ENCODE measurements at places on chromosomes 6 and 20. TPM values are rescaled to one million over a fixed set of nuclear protein-coding genes. Genes with fewer than 3 reads are reported as not detected.

The ETV7 gene
- total RNA-seq: 5.3 TPM

The TRIM15 gene
- not detected for total RNA-seq

The BPIFB4 gene
- not detected for total RNA-seq

The METTL24 gene
- 1.1 TPM for total RNA-seq

The OOEP gene
- not detected for total RNA-seq

GRCh38 chr6:20169786-20170185 is 42.5 kb downstream of the MBOAT1 start:
- DNase-seq: no peak
- no peaks in the 10 kb centered on the region for H3K36me3 ChIP-seq
- no peak overlapping the region for H3K4me3 ChIP-seq
- H3K27ac ChIP-seq: no peak overlapping the region
- no peaks in the 10 kb centered on the region for H3K27me3 ChIP-seq
- H3K4me1 ChIP-seq: peaks cover 6% of the 10 kb centered on the region

GRCh38 chr6:7131390-7131789 is 23.6 kb downstream of the RREB1 start:
- H3K4me1 ChIP-seq: peaks cover 14% of the 10 kb centered on the region
- H3K4me3 ChIP-seq: no peak overlapping the region
- no peak overlapping the region for H3K27ac ChIP-seq
- no peak for DNase-seq
- no peaks in the 10 kb centered on the region for H3K36me3 ChIP-seq
- no peaks in the 10 kb centered on the region for H3K27me3 ChIP-seq

DNA sequence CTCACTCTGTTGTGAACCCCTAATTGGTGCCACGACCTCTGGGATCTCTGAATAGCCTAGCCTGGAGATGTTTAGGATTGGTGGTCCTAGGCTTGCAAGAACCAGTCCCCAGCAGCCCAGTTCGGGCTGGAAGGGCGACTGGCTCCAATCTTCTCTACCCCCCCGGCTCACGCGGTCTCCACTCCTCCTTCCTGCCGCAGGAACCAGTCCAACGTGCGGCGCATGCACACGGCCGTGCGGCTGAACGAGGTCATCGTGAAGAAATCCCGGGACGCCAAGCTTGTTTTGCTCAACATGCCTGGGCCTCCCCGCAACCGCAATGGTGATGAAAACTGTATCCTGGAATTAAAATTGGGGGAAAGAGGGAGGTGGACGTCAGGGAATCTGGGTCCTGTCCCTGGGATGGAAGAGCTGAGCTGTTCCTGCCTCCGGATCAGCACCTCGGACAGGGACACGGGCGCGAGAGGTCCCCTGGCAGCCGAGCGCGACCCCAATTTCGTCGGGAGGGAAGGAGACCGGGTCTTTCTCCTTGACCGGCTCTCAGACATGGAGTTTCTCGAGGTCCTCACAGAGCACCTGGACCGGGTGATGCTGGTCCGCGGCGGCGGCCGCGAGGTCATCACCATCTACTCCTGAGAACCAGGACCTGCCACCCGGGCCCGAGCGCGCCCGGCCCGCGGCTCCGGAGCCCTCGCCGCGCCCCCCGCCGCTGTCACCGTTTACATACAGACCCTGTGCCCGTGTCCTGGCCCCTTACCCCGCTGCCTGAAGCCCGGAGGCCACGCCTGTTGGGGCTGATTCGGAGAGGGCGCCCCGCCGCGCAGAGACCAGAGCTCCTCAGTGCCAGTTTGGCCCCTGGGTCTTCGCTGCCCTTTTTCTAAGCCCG is 28.2 kb downstream of the SLC12A5 start:
- H3K36me3 ChIP-seq: peaks cover 11% of the 10 kb centered on the region
- DNase-seq: peak; percentile 86
- no peak overlapping the region for H3K27ac ChIP-seq
- H3K4me3 ChIP-seq: no peak overlapping the region

- H3K4me1 ChIP-seq: no peaks in the 10 kb centered on the region
- H3K27me3 ChIP-seq: no peaks in the 10 kb centered on the region
- no peak overlapping the region for H3K27ac ChIP-seq
- no peak for DNase-seq
- H3K4me3 ChIP-seq: no peak overlapping the region
- no peaks in the 10 kb centered on the region for H3K36me3 ChIP-seq
These were observed 266.0 kb downstream of the CD83 start for GRCh38 chr6:14383393-14384174.

DNA sequence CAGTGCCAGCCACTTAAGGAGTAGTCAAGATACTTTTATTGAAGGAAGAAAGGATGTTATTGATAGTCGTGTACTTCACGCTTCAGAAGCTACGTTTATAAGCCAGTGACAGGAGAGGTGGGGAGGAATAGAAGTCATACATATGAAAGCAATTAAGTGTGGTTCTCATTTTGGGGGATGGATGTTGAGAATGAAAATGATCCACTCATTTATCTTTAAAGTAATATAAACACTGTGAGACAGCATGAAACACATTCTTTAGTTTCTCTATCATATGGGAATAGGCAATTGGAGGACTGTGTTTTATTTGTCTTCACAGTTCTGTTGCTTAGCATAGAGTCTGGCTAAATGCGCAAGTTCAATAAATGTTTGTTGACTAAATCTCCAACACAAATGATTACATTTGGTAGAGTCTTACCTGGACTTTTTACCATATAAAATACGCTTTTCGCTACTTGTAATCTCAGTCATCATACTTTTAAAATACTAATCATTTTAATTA is 35.2 kb downstream of the AK9 start:
- no peaks in the 10 kb centered on the region for H3K4me1 ChIP-seq
- no peak overlapping the region for H3K4me3 ChIP-seq
- H3K27me3 ChIP-seq: no peaks in the 10 kb centered on the region
- no peak for DNase-seq
- H3K36me3 ChIP-seq: no peaks in the 10 kb centered on the region

Measured in upper lobe of left lung (tissue), 6 donors.